GM06990 (cell line): ENCODE measurements at places on chromosomes 7 and 10.

DNA sequence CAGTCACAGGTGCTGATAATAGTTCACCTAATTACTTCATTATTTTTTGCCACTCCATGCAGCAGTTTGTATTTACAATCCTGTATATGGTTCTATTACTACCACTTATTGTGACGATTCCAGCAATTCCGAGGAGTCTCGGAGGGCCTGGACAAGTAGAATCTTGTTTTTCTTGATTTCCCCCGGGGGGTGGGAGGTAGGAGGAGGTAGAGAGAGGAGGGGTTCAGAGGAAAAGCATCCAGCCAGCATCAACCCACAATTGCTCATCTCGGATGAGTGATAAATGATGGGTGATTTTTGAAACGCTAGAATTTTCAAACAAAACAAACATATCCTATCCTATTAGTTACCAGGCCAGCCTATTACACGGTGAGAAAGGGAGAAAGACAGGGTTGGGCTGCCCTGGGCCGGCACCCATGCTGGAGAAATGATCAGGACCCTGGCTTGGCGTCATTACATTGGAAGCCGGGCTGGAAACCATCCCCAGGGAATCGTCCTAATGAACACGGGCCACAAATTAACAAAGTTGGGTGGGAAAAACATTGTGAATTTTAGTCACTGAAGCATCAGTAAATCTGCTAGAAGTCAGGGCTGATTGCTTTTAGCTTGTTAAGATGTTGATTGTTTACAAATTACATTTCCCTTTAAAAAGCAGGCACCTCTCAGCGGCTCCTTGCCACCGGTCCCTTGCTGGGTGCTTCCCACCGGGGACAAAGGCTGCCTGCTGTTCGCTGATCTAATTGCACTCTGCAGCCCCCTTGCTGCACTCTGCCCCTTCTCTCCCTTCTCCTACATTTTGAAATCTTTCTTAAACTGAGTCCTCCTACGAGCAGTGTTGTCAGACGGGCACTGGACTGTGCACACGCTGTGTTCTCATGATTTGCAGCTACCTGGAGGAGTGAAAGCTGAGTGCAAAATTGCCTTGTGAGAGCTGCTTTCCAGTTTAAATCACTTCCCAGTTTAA, 95.5 kb downstream of the FAM204A start:
- no peak for DNase-seq

DNA sequence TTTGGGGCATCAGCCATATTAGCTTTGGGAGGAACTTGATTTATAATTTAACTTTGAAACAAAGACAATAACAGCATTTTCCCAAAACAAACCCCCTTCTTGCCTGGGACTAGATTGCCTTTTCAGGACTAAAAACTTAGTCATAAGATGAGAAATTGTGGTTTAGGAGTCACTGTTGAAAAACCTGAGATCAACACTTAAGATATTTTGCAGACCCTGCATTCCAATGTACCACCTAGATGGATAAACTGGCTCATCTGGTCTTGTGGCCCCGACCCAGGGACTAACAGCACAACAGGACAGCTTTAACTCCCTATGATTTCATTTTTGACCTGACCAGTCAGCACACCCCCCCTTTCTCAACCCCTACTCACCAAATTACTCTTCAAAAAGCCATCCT, 1165.4 kb downstream of the XPNPEP1 start:
- DNase-seq = no peak

GRCh38 chr7:95433952-95434556, 774 bp downstream of the PON2 start:
- DNase-seq = peak; percentile 8

DNA sequence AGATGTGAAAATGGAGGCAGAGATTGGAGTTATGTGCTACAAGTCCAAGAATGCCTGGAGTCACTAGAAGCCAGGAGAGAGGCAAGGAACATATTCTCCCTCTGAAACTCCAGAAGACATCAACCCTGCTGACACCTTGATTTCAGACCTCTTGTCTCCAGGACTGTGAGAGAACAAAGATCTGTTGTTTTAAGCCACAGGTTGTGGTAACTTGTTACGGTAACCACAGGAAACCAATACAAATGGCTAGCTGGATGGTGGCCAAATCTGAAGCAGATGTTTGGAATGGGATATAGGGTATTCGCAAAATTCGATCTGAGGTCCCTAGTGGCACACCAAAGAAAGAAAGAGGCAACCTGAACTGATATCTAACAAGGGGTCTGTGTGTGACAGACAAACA, 129.0 kb downstream of the HERPUD2 start:
- no peak for DNase-seq

GRCh38 chr7:57505176-57505575, 55.2 kb downstream of the ZNF716 start:
- DNase-seq = no peak

GRCh38 chr7:92205987-92206386, 27.0 kb upstream of the LRRD1 start:
- DNase-seq = no peak

DNA sequence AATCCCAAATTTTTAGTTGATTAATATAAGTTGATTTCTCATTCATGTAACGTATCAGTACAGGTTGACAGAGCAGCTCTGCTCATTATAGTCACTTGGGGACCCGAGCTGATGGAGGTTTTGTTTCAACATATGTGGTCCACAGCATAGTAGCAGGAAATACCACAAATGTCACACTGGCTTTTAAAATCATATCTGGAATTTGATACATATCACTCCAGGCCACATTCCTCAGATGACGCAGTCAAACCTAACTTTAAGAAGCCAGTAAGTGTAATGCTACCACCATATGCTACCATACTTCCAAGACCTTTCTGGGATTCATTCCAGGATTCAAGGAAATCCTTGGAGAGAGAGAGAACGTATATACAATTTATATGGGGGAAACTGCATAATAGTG, 156.3 kb downstream of the PHF14 start:
- no peak for DNase-seq

GRCh38 chr10:63886281-63887022, 365.3 kb downstream of the REEP3 start:
- no peak for DNase-seq

- DNase-seq = no peak
These were observed 136.4 kb downstream of the DYNC2I1 start for GRCh38 chr7:158992759-158993158.

DNA sequence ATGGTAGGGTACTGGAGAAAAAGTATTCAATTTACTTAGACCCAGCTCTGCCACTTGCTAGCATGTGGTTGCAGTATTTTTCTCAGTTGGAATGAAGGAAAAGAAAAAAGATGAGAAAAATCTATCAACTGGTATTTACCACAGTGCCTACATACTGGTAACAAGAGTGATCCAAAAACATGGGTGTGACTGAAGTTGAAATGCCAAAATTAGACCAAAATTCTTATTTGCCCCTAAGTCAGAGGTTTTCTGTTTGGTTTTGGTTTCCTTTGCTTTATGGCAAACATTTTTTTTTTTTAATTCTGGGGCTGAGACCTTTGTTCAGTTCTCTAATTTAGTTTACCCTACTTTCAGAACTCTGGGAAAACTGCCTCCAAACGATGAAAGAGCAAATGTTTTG, 12.3 kb downstream of the HYCC1 start:
- no peak for DNase-seq

GRCh38 chr10:53079283-53079682, 306.7 kb upstream of the MBL2 start:
- DNase-seq = no peak

GRCh38 chr7:98656899-98657298, 39.8 kb downstream of the NPTX2 start:
- DNase-seq = no peak

DNA sequence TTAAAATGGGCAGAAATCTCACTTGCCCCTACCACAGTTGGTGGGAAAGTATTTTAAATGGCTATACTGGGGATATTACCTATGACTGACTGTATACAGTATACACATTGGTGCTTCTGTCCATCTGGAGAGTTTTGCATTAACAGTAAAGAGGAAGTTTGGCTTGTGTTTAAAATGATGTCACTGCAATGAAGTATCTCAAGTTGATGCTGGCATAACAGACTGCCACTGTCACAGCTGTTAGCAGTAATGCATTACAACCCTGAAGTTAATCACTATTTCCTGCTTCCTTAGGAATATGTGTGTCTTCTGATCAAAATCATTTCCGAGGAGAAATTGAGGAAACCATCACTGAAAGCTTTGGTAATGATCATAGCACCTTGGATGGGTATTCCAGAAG, 1.9 kb downstream of the DKK1 start:
- no peak for DNase-seq

GRCh38 chr10:43856299-43856698, 207.6 kb upstream of the ZNF32 start:
- no peak for DNase-seq

DNA sequence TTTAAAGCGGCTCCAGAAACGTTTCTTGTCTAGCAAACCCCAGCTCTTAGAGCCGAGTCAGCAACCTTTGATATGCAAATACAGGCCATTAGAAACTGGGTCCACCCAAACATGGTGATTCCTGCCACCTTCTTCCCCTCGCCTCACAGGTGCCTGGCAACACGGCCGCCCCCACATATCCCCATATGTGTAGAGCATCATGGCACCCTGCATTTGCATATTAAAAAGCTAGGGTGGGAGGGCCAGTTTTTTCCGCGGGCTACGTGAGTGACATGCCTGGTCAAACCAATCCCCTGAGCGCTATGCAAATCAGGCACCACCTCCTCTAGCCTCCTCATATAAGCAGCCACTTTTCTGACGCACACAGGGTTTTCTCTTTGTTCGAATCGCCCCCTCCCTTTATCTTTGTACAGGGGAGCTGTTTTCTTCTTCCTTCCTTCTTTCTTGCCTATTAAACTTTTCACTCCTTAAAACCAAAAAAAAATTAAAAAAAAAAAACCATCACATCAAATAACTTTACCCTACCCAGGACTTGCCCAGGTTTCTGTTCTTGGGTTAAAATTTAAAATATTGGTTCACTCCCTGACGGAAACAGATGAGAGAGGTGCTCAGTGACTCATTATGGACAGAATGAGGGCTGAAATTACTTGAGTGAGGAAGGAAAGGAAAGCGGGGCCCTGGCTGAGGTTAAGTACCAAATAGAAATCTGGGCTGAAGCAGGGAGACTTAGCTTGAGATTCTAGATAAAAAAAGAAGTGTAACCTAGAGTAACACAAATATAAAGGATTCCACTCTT, 59.8 kb downstream of the COA1 start:
- DNase-seq = no peak

GRCh38 chr7:92848441-92848840, 12.1 kb upstream of the CDK6 start:
- DNase-seq = no peak

GRCh38 chr10:4013651-4014121, 228.7 kb upstream of the KLF6 start:
- DNase-seq = peak; percentile 24

DNA sequence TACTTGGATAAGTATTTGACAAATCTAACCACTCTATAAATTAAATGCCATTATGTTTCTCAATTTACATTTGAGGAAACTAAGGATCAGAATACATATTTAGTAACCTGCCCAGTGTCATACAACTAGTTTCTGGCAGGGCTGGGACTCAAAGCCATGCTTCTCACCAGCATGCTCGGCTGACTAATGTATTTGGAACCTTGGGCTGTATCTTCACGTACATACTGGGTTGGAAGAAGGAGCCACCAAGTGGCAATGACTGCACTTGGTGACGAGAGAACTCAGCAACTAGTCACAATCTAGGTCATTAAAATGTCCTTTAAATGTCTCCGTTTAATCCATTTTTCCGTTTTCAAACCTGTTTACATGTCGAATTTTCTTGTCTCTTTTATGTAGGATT, 42.9 kb downstream of the CHRM2 start:
- DNase-seq = no peak

- DNase-seq = no peak
These were observed 655 bp downstream of the LMTK2 start for GRCh38 chr7:98107313-98107721.

GRCh38 chr10:77664696-77665095, 27.1 kb upstream of the KCNMA1 start:
- no peak for DNase-seq

GRCh38 chr10:49076319-49076718, 39.0 kb downstream of the VSTM4 start:
- DNase-seq = no peak

DNA sequence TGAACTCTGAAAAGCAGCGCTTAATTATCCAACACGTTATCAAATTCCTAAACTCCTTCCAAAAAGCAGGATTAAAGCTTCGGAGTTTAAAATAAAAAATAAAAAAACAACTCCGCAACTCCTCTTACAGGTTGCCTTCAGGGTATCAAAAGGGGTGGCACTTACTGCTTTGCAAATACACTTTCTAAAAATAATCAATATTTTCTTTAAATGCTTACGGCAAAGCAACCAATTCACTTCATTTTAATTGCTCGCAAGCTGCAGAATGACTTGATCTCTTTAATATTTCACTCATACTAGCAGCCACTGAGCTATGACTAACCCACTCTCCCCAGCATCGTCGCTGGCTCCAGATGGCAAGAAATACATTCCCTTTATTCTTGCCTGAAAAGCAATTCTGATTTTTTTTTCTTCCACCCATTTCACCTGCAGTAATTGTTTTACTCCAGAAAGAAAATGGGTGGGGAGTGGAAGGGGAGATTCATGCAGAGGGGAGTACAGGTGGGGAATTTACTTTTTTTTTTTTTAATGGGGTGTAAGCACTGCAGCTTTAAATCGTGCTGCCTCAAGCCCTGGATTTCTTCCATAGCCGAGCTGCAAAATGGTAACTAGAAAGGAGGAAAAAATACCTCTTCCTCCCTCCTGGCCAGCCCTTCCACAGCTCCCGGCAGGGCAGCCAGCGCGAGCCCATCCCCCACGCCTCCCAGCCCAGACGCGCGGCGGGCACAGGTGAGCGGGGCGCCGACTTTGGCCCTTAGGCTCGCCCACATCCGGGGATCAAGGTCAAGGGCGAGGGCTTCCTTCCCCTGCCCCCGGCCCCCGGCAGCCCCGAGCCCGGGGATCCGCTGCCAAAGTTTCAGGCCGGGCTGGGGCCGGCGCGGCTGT, 54.2 kb upstream of the FHIP2A start:
- DNase-seq = peak; percentile 3

DNA sequence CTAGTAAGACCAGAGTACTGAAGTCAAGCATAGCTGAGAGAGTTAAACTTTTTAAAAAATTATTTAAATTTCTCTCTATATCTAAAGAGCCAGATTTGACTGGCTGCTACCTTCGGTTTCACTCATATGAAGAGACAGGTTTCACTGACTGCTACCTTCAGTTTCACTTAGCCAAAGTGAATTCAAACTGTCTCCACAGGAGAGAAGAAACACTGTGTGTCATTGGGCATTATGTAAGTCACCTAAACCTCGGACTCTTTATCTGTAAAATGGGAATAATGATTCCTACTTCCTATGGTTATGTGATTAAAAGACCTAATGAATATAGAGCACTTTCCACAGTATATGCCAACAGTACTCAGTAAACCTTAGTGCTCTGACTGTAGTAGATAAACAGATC, 41.6 kb upstream of the MET start:
- peak; percentile 14 for DNase-seq

GRCh38 chr10:31490858-31491504, 172.0 kb downstream of the ZEB1 start:
- peak; percentile 24 for DNase-seq
